ENCODE measurements at places on chromosomes 6 and 20.

DNA sequence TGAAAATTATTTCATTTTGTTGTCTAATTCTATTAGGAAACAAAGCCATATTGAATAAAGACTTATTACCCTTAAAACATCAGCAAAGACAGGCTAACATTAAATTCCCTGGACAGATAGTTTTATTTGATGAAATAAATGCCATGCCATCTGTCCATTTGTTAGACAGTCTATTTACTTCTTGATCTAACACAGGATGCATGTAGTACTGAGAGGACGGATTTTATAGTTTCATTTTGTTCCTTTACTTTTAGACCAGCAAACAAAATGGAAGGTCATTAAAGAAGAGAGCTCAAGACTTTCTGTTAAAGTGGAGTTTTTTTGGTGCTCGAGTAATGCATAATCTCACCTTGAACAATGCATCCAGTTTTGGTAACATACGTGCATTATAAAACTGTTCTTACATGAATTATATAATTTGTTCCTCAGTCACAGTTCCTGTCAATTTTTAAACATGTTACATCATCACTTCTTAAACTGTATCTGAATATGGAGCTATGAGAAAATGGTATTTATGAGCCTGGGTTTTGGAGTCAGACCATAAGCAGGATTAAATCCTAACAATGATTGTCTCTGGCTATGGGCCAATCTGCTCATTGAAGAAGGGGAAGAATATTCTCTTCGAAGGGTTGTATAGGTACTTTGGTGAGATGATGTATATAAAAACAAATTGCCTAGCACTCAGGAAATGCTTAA is 46.0 kb downstream of the RFX6 start:
- no peak for DNase-seq

DNA sequence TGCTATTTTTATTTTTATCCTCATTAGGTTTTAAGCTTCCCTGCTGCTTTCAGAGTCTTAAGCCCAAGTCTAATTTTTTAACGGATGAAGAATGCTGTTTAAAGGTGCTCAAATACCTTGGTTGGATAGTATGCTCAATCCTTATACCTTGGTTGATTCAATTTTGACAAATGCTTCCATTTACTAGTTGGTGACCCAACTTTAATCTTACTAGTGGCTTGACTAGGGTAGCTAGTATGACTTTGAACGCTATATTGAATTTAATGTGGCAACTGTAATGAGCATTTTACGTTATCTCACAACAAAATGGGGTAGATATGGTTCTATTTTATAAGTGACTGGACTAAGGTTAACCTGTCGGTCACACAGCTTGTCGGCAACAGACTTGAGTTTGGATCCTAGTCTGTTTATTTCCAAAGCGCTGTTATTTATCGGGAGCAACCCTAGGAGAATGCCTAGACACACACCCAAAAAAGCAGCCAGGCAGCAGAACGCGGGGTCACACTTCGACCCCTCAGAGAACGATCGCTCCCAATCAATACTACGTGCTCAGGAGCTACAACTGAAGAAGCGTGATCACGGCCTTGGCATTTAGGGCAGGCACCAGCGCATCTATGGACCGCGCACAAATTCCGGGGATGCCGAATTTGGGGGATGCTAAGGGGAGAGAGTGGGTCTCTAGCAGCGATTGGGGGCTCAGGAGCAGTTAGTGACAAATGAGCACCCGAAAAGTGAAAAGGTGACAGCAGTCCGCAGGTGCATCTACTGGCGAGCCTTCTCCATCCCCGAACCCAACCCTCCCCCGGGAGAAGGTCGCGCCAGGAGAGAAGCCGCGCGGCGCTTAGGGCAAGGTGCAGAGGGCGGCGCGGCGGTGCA is 586 bp upstream of the ALDH5A1 start:
- no peak for DNase-seq

DNA sequence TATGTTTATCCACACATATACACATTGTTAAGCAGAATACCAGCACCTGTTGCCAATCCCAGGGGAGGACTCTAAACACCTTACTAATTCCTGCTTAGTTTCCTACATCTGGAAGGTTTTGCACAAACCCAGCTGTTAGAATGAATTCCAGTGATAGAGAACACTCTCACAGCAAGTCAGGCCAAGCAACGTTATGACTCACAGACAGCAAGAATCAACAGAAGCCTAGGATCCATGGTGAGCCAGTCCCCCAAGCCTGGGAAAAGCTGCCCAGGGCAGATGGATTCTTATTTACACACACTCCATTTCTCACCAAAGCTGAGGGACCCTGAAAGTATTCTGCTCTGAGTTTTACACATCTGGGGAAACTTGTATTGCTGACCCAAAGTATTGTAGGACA is 291.7 kb downstream of the SLC35F1 start:
- no peak for DNase-seq

GRCh38 chr6:111230351-111231089 is 143.2 kb downstream of the SLC16A10 start:
- no peak for DNase-seq

GRCh38 chr6:14147891-14148290 is 30.3 kb downstream of the CD83 start:
- no peak for DNase-seq

GRCh38 chr6:107786179-107786578 is 37.9 kb downstream of the SCML4 start:
- no peak for DNase-seq

GRCh38 chr6:37313723-37314486 is 39.9 kb upstream of the RNF8 start:
- no peak for DNase-seq

- DNase-seq, result no peak
Measured at GRCh38 chr6:159126590-159126989, 42.6 kb upstream of the FNDC1 start.

DNA sequence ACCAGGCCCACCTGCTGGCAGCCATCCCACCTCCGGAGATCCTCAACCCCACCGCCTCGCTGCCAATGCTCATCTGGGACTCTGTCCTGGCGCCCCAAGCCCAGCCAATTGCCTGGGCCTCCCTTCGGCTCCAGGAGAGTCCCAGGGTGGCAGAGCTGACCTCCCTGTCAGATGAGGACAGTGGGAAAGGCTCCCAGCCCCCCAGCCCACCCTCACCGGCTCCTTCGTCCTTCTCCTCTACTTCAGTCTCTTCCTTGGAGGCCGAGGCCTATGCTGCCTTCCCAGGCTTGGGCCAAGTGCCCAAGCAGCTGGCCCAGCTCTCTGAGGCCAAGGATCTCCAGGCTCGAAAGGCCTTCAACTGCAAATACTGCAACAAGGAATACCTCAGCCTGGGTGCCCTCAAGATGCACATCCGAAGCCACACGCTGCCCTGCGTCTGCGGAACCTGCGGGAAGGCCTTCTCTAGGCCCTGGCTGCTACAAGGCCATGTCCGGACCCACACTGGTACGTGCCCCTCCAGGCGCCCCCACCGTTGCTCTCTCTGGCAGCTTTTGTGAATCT is 1.1 kb downstream of the SNAI1 start:
- DNase-seq, result no peak

Measured in NCI-H1930 (cell line).